H1 (cell line): ENCODE measurements at places on chromosomes 7 and 10. TPM values are rescaled to one million over a fixed set of nuclear protein-coding genes. Genes with fewer than 3 reads are reported as not detected.

The FAM237B gene
- total RNA-seq, result not detected in 2 replicates

- H3K27me3 ChIP-seq, result no peaks in the 10 kb centered on the region
- no peaks in the 10 kb centered on the region for H3K4me1 ChIP-seq
- no peak overlapping the region for H3K4me3 ChIP-seq
- H3K27ac ChIP-seq, result no peak overlapping the region
- no peak for DNase-seq
These were observed 21.8 kb upstream of the KIF5B start for GRCh38 chr10:32077896-32078485.

DNA sequence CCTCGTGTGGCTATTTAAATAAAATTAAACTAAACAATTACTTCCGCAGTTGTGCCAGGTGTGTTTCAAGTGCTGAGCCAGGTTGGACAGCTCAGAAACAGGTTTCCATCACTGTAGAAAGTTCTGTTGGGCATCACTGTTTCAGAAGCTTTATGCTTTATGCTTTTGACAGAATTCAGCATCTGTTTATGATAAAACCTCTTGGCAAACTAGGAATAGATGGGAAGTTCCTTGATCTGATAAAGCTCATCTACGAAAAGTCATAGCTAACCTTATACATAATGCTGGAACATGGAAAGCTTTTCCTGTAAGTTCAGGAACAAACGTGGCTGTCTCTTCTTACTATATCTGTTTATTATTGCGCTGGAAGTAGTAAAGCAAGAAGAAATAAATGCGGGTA lies 143.4 kb downstream of the DOCK1 start:
- no peak overlapping the region for H3K4me3 ChIP-seq
- no peak for DNase-seq
- H3K4me1 ChIP-seq, result no peaks in the 10 kb centered on the region
- no peak overlapping the region for H3K27ac ChIP-seq

The CNPY1 gene
- total RNA-seq, result not detected in 2 replicates
